NCI-H510A treated with DMSO at 0.1 percent for 48 hours (cell line): ENCODE measurements at places on chromosomes 3 and 15.
A peak's percentile ranks its signal among the peaks of the same experiment; 100 is the strongest.

DNA sequence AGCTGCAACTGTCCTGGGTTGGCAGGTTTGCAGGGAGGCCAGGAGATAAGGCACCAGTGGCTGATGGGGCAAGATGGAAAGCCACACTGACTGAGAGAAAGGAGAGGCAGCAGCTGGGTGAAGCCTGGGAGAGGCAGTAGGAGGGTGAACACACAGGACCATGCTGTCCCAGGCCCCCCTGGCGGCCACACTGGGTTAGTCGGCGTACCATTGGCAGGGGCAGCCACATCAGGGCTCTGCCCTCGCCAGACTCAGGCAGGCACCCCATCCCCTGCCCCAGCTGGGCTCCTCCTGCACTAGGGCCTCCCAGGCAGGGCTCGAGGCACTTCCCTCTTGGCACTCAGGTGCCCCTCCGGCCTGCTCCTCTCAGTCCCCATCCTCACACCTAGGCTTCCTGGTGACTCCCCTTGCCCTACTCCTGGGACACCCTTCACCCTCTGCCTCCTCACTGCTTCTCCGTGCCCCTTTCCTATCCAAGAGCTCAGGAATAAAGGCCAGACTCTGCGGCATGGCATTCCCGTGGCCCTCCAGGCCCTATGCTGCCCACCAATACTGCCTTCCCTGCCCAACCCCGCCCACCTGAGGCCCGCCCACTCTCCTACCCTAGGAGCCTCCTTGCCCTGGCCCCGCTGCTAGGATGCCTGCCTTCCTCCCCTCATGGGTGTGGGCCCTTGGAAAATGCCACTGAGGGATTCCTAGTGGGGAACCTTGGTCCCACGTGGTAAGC, 28.7 kb upstream of the DUSP7 start:
- no peak for DNase-seq

GRCh38 chr3:148528024-148528423, 169.7 kb upstream of the AGTR1 start:
- DNase-seq, result no peak

GRCh38 chr3:69547461-69547880, 161.6 kb upstream of the FRMD4B start:
- DNase-seq, result no peak

DNA sequence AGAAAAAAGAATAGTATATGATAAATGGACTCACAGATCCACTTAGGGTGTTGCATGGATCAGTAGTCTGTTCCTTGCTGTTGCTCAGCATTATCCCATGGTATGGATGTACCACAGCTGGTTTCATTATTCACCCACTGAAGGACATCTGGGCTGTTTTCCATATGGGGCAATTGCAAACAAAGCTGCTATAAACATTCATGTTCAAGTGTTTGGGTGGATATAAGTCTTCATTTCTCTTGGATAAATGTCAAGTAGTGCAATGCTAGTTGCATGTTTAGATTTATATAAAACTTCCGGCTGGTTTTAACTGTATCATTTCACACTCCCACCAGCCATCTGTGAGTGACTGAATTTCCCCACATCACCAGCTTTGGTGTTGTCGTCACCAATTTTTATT, 137.7 kb downstream of the ASB7 start:
- no peak for DNase-seq

GRCh38 chr15:67201136-67201535, 53.3 kb downstream of the AAGAB start:
- no peak for DNase-seq

GRCh38 chr3:146640955-146641867, 36.1 kb upstream of the PLSCR5 start:
- DNase-seq, result peak; percentile 43

DNA sequence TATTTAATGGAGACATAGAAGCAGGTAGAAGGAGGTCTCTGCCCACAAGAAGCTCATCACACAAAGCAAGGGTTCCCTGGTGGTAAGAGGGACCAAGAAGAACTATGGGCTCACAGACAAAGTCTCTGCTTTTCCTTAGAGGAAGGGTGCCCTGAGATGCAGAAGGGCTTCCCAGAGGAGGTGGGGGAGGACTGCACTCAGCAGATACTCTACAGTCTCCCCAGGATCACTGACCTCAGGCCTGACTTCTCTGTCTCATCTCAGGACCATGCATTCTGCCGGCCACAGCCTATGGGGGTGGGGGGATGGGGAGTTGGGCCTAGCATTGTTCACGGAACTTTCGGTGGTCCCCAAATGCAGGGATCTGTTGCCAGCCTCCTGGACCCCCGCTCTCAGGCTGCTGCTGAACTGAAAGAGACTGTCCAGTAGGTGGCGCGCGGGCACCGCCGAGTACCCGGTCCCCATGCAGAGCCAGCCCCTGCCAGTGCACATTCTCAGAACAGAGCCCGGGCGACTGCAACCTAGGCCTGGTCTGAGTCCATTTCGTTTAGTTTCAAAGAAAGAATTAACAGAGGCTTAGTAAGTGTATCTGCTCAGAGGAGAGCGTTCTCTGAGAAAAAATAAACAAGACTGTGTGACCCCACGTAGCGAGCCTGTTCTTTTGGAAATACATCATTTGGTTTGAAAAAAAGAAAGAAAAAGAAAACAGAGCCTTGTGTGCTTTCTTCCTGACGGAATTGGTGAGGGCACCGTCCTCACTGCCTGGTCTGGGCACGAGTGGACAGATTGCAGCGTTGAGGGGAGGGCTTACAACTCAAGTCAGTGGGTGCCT, 74.1 kb downstream of the LRTM1 start:
- DNase-seq, result peak; percentile 74

DNA sequence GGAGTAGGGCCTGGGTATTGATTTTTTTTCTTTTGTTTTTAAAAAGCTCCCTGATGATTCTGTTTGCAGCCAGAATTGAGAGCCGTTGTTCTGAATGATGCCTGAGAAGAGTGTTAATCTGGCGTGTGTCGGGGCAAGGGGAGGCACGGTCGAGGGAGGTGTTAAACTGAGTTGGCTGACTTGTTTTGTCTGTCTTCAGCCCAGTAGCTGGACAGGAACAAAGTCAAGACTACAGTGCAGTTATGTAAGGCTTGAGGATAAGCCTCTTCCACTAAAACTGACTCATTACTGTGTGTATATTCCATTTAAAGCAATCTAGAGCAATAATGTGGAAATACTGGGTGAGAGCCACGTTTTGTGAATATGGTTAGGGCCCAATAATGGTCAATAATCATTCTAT, 119.0 kb upstream of the DLG1 start:
- no peak for DNase-seq

GRCh38 chr3:193499801-193500485, 54.8 kb downstream of the ATP13A4 start:
- DNase-seq, result no peak

GRCh38 chr3:45417930-45418847, 29.8 kb downstream of the LARS2 start:
- peak; percentile 76 for DNase-seq

DNA sequence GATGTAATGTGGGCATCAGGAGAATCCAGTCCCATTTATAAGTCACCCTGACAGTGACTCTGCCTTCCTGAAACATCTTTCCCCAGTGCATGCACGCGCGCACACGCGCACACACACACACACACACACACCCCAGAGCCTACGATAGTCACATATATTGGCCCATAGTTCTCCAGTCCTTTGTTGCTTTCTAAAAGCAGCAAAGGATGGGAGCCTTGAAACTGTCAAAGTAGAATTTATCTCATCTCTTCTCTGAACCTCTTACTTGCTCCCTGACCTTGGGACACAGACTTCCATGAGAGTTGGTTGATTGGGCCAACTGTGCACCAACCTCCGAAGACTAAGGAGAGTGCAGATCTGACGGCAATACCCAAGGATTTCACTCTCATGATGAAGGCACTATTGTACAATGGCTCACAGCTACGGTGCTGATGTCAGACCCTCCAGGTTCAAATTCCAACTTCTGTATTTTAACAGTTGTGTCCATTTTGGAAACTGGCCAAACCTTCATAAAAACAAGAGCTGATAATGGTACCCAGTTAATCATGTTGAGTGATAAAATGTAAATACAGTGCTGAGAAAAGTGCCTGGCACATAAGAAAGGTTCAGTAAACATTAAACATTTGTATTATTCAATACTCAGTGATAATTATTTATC, 8.3 kb downstream of the CPA3 start:
- DNase-seq, result peak; percentile 15

- DNase-seq, result peak; percentile 4
Observed at GRCh38 chr3:119649761-119650160, 10.6 kb downstream of the POPDC2 start.

GRCh38 chr15:78174401-78174800, 25.2 kb downstream of the IDH3A start:
- DNase-seq, result no peak

DNA sequence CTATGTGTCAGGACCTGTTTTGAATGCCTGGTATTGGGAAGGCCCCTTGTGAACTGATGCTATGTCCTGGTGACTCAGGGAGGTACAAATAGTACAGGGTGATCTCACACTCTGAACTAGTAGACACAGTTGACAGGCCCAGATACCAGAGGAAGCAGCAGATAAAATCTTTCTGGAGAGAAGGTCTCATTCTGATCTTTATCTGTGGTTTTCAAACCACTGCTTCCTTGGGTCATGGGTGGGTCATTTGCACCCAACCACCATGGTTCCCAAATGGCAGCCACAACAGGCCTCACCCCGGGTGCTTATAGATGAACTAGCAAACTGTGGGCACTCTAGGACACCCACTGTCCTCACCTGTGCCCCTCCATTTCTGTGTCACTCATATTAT, 43.4 kb downstream of the PXYLP1 start:
- DNase-seq, result no peak

- DNase-seq, result peak; percentile 9
Observed at GRCh38 chr3:46693038-46693891, at the start of gene ALS2CL. Gene ALS2CL (minus strand): TSS chr3:46693679. CDS start chr3:46689440, 4,239 bp downstream.

DNA sequence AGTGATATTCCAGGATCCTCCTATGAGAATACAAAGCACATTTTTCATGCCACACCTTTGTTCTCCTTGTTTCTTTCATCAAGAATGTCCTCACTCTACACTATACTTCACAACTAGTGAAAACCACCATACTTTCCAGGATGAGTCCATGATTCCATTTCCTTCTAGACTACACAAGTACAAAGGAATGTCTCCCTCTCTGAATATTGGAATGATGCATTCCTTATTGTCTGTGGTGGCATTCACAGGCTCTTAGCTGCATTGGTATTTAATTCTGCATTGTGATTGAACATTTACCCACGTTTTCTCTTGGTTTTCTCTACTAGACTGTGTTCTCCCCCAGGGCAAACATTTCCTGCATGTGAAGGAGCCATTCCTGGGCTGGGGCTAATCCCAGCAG, 217.5 kb downstream of the RAP2B start:
- no peak for DNase-seq

DNA sequence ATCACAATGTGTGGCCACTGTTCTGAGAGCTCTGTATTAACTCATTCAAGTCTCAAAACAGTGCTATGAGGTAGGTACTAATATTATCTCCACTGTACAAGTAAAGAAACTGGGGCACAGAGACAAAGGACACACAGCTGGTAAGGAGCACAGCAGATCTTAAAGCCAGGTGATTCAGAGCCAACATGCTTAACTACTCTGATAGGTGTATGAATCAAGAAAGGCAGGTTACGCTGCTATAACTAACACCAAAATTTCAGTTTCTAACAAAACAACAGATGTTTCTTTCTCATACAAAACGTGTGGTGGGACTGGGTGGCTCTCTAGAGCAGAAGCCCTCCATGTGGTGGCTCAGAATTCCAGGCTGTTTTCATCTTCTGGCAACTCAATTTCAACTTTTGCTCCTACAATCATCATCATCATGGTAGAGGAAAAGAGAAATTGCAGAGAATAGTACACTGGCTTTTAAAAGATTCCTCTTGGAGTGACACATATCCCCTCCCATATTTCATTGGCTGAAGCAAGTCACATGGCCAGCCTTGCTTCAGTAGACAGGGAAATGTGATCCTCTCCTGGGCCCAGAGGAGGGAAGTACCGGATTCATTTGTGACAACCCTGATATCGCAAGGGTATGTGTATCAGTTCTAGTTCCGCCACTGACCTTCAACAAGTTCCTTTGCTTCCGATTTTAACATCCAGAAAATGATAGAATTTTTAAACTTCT, 126.2 kb upstream of the PTX3 start:
- DNase-seq, result no peak

DNA sequence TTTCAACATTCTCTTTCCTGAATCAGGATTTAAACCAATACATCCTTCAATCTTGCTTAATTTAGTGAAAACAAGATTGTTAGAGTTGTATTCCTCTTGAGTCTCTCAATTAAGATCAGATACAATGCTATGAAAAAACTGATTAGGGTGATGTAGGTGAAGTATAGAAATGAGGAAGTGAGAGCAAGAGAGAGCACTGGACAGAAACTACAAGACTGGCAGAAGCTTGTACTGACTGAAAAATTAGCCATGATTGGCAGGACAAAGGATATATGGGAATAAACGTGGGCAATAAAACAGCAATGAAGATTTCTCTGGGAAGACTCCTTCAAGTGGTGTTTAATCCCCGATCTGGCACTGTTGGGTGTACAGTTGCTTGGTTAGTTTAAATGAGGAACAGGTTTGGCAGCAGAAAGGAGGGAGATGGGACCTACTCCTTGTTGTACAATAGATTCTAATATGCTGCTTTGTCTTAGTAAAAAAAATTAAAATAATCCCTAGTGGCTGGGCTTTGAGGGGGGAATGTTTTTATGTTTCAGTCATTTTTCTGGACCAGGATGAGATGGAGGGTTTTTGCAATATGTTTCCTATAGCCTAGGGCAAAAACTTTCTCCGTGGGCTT, 252.7 kb downstream of the SLC9A9 start:
- DNase-seq, result no peak

- no peak for DNase-seq
Observed at GRCh38 chr15:95277266-95277665, 1045.9 kb downstream of the MCTP2 start.

- no peak for DNase-seq
Observed at GRCh38 chr15:84949043-84949442, 32.6 kb upstream of the PDE8A start.

- peak; percentile 20 for DNase-seq
Observed at GRCh38 chr15:36117296-36117787, 462.1 kb upstream of the CDIN1 start.

DNA sequence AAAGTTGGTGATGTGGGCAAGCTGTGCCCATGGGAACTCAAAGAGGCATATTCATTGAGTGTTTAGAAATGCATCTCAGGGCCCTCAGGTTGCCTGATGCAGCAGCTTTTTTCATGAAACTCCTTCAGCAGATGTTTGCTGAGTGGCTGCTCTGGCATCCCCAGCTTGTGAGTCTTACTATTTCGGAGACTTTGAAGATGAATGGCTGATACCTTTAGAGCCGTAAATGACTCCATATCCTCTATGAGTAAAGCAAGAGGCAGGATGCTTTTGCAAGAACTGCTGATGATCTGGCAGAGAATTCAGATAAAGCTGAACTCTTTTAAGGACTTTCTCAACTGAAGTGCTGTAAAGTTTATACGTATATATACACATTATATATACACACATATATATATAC, 384.3 kb downstream of the CACNA2D3 start:
- no peak for DNase-seq

- no peak for DNase-seq
Observed at GRCh38 chr3:193982258-193982659, 153.7 kb upstream of the HES1 start.

DNA sequence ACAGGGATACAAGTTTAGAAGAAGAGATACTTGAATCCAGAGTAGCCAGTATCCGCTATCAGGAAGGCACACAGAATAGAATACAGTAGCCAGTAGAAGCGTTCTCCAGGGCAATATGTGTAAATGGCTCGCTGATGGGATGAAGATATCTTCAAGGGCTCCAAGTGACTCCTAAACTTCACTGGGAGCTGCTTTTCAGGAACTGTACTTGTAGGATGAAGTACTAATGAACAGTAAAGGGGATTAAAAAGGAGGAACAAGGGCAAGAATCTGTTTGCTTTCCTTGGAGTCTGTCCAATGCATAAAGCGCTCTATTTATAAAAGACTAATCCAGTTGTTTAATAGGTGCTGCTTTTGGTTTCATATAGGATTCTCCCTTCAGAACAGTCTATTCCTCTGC, 78.4 kb downstream of the THRB start:
- DNase-seq, result no peak
